ENCODE measurements at places on chromosomes 4 and X. TPM values are rescaled to one million over a fixed set of nuclear protein-coding genes. Genes with fewer than 3 reads are reported as not detected.

The F8A2 gene
- not detected for total RNA-seq

The PDGFRA gene
- total RNA-seq = 71.4 TPM

The ODAPH gene
- not detected for total RNA-seq

The STK32B gene
- 1.8 TPM for total RNA-seq

The FGD1 gene
- 4.1 TPM for total RNA-seq

The TMEM31 gene
- total RNA-seq = not detected

The SPANXN4 gene
- not detected for total RNA-seq

GRCh38 chr4:48939785-48940184 is 33.2 kb upstream of the OCIAD2 start:
- H3K27me3 ChIP-seq = no peaks in the 10 kb centered on the region
- no peaks in the 10 kb centered on the region for H3K36me3 ChIP-seq
- DNase-seq = no peak
- H3K4me1 ChIP-seq = no peaks in the 10 kb centered on the region
- H3K27ac ChIP-seq = no peak overlapping the region

GRCh38 chr4:136302566-136302965 is 1229.7 kb downstream of the PCDH18 start:
- no peak overlapping the region for H3K4me3 ChIP-seq
- H3K27me3 ChIP-seq = no peaks in the 10 kb centered on the region
- no peaks in the 10 kb centered on the region for H3K4me1 ChIP-seq
- no peak for DNase-seq

- no peak overlapping the region for H3K27ac ChIP-seq
- DNase-seq = no peak
- H3K27me3 ChIP-seq = no peaks in the 10 kb centered on the region
- no peaks in the 10 kb centered on the region for H3K36me3 ChIP-seq
- H3K4me1 ChIP-seq = no peaks in the 10 kb centered on the region
These were observed 45.5 kb downstream of the ETNPPL start for GRCh38 chr4:108717386-108717785.

- no peaks in the 10 kb centered on the region for H3K36me3 ChIP-seq
These were observed 626 bp upstream of the FRAS1 start for GRCh38 chr4:78056265-78057129.

GRCh38 chr4:53174823-53175222 is 191.0 kb downstream of the SCFD2 start:
- no peaks in the 10 kb centered on the region for H3K27me3 ChIP-seq
- DNase-seq = no peak
- no peak overlapping the region for H3K27ac ChIP-seq

GRCh38 chrX:1444561-1445500 is 7.9 kb downstream of the ASMTL start:
- H3K4me3 ChIP-seq = no peak overlapping the region
- H3K27me3 ChIP-seq = no peaks in the 10 kb centered on the region
- no peak overlapping the region for H3K27ac ChIP-seq

DNA sequence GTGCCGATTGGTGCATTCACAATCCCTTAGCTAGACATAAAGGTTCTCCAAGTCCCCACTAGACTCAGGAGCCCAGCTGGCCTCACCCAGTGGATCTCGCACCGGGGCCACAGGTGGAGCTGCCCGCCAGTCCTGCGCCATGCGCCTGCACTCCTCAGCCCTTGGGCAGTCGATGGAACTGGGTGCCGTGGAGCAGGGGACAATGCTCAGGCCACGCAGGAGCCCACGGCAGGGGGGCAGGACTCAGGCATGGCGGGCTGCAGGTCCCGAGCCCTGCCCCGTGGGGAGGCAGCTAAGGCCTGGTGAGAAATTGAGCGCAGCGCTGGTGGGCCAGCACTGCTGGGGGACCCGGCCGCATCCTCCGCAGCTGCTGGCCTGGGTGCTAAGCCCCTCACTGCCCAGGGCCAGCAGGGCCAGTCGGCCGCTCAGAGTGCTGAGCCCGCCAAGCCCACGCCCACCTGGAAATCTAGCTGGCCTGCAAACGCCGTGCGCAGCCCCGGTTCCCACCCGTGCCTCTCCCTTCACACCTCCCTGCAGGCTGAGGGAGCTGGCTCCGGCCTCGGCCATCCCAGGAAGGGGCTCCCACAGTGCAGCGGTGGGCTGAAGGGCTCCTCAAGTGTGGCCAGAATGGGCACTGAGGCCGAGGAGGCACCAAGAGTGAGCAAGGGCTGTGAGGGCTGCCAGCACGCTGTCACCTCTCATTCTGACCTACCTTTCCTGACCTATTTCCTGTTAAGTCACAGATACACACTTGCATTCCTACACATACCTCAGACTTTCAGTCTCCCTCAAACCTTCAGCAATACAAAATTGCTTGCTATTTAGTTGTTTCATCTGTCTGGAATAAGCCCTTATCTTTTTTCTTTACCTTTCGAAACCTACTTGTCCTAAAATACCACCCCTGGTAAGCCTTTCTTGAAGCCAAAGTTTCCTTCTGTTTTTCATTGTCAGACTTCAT is 20.7 kb downstream of the UBE2K start:
- no peak overlapping the region for H3K27ac ChIP-seq
- peaks cover 22% of the 10 kb centered on the region for H3K4me1 ChIP-seq
- DNase-seq = no peak
- H3K27me3 ChIP-seq = no peaks in the 10 kb centered on the region
- H3K36me3 ChIP-seq = no peaks in the 10 kb centered on the region
- no peak overlapping the region for H3K4me3 ChIP-seq

GRCh38 chr4:2830632-2831610 is 12.7 kb upstream of the ADD1 start:
- H3K4me1 ChIP-seq = peaks cover 4% of the 10 kb centered on the region
- H3K36me3 ChIP-seq = peaks cover 15% of the 10 kb centered on the region
- no peaks in the 10 kb centered on the region for H3K27me3 ChIP-seq
- no peak overlapping the region for H3K4me3 ChIP-seq
- no peak overlapping the region for H3K27ac ChIP-seq
- peak; percentile 14 for DNase-seq

DNA sequence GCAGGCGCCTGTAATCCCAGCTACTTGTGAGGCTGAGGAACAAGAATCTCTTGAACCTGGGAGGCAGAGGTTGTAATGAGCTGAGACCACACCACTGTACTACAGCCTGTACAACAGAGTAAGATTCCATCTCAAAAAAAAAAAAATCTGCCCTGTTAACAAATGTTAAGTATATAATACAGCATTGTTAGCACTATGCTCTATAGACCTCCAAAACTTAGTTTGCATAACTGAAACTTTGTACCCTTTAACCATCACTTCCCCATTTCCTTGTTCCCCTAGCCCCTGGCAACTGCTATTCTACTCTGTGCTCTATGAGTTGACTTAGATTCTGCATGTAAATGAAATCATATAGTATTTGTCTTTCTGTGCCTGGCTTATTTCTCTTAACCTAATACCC is 76.7 kb downstream of the TAB3 start:
- H3K4me3 ChIP-seq = no peak overlapping the region
- H3K36me3 ChIP-seq = no peaks in the 10 kb centered on the region
- no peaks in the 10 kb centered on the region for H3K4me1 ChIP-seq
- no peak overlapping the region for H3K27ac ChIP-seq
- DNase-seq = no peak

GRCh38 chr4:184649971-184650855 is 675 bp downstream of the PRIMPOL start:
- H3K4me3 ChIP-seq = peak overlapping the region; percentile 73
- no peak for DNase-seq
- H3K4me1 ChIP-seq = peaks cover 35% of the 10 kb centered on the region
- H3K27ac ChIP-seq = peak overlapping the region; percentile 92
- no peaks in the 10 kb centered on the region for H3K36me3 ChIP-seq
- H3K27me3 ChIP-seq = no peaks in the 10 kb centered on the region

DNA sequence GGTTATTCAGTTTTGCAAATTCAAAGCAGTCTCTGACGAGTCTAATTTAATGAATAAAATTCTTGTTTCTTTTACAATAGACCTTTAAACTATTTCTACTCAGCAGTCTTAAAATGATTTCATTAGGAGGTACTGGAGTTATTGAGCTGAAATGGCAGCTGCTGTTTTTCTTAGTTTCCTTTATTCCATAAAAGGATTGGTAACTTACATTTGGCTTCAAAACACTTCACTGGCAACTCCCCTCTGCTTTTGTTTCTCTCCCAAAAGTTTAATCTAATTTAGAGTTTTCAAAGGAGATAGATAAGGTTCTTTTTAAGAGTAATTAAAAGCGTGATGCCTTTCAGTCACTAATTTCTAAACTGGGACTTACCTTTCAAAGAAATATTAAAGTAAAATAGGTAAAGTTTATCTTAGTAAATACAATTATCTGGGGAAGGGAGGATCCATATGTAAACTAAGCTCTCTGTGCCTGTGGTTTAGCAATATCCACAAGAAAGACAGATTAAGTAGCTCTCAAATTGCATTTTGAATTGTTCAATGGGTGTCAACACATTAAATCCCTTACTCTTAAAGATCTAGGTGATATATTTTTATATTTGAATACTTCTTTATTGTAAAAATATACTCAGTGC is 17.1 kb upstream of the PCDH10 start:
- H3K36me3 ChIP-seq = no peaks in the 10 kb centered on the region
- no peaks in the 10 kb centered on the region for H3K4me1 ChIP-seq
- DNase-seq = no peak
- no peaks in the 10 kb centered on the region for H3K27me3 ChIP-seq
- no peak overlapping the region for H3K27ac ChIP-seq

GRCh38 chr4:135191596-135191995 is 990.0 kb upstream of the PABPC4L start:
- H3K4me3 ChIP-seq = no peak overlapping the region
- H3K27ac ChIP-seq = no peak overlapping the region
- no peaks in the 10 kb centered on the region for H3K4me1 ChIP-seq

DNA sequence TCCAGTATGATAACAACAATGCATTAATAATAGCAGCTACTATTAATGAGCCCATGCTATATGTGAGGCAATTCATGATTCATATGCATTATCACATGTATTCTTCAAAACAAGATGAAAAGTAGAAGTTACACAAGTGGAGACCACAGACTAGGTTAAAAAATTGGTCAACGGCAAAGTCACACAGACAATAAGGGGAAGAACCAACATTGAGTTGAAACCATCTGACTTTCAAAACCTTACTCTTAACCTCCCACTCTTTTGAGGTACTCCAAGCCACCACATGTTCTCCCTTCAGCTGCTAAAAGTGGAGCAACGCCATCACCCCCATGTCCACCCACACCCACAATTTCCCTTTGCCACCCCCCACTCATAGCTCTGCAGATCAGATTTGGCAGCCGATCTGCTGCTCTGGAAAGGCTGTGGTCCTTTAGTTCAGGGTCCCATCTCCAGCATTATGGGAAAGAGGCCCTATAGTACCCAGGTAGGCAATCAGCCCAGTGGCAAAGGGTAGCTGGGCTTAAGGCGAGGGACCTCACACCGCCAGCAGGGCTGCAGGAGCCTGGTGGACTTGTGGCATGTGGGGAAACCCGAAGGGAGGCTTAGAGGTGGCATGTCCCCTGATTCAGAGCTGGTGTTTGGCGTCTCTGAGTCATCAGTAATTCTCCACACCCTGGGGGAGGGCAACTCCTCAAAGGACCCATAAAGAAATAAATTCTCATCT is 33.5 kb upstream of the CYBB start:
- no peaks in the 10 kb centered on the region for H3K27me3 ChIP-seq
- H3K4me1 ChIP-seq = no peaks in the 10 kb centered on the region
- H3K36me3 ChIP-seq = no peaks in the 10 kb centered on the region
- no peak for DNase-seq
- no peak overlapping the region for H3K27ac ChIP-seq
- no peak overlapping the region for H3K4me3 ChIP-seq

DNA sequence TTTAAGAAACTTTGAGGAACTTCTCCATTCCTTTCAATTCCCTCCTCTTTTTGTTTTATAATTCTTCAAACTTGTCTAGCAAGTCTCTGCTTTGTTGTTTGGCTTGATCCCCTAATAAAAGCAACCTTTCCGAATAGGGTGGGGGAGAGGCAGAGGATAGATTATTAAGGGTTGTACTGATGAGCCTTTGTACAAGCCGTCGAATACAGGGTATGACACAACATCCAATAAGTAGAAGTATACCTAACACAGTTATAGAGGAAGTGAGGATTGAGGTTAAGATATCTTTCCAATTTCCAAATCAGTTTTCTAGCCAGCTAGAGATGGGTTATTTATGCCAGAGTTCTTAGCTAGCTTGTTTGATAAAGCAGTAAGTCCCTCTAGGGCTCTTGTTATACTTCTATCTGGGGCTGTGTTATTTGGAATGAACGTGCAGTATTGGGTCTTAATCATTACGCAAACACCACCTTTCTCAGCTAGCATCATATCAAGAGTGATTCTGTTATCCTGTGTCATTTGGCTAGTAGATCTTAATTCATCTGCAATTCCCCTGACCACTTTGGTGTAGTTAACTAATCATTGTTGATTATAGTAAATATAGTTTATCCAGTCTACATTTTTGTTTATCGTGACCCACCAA is 18.5 kb downstream of the METAP1 start:
- H3K36me3 ChIP-seq = no peaks in the 10 kb centered on the region
- H3K4me3 ChIP-seq = no peak overlapping the region
- H3K27ac ChIP-seq = no peak overlapping the region
- no peaks in the 10 kb centered on the region for H3K27me3 ChIP-seq
- DNase-seq = no peak

DNA sequence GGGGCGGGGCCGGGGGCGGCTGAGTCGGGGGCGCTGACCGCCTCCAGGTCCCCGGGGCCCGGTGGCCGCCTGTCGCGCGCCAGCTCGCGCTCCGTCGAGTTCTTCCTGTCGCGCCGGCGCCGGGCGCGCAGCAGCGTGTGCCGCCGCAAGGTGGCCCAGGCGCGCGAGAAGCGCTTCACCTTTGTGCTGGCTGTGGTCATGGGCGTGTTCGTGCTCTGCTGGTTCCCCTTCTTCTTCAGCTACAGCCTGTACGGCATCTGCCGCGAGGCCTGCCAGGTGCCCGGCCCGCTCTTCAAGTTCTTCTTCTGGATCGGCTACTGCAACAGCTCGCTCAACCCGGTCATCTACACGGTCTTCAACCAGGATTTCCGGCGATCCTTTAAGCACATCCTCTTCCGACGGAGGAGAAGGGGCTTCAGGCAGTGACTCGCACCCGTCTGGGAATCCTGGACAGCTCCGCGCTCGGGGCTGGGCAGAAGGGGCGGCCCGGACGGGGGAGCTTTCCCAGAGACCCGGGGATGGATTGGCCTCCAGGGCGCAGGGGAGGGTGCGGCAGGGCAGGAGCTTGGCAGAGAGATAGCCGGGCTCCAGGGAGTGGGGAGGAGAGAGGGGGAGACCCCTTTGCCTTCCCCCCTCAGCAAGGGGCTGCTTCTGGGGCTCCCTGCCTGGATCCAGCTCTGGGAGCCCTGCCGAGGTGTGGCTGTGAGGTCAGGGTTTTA is 1.5 kb downstream of the ADRA2C start:
- peaks cover 29% of the 10 kb centered on the region for H3K4me1 ChIP-seq
- no peak overlapping the region for H3K27ac ChIP-seq
- no peaks in the 10 kb centered on the region for H3K36me3 ChIP-seq
- H3K27me3 ChIP-seq = peaks cover 22% of the 10 kb centered on the region
- no peak overlapping the region for H3K4me3 ChIP-seq

DNA sequence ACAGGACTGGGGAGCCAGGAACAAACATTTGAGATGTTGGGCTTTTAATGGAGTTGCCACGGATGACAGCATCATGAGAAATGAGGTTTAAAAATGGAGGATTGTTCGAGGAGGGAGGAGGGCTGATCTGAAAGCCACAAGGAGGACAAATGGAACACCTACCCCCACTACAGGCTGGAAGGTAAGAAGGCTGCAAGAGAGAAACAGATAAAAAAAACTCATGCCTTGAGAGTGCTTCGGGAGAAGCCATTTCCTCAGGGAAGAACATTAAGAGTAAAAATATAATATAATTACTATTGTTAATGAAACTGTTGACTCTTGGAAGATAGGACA is 119.5 kb upstream of the MAP9 start:
- H3K4me1 ChIP-seq = no peaks in the 10 kb centered on the region
- H3K36me3 ChIP-seq = no peaks in the 10 kb centered on the region
- no peak overlapping the region for H3K27ac ChIP-seq
- no peak for DNase-seq
- H3K27me3 ChIP-seq = no peaks in the 10 kb centered on the region
- H3K4me3 ChIP-seq = no peak overlapping the region

All from upper lobe of left lung (tissue), 6 donors.